ENCODE measurements at places on chromosomes 16 and 17.

DNA sequence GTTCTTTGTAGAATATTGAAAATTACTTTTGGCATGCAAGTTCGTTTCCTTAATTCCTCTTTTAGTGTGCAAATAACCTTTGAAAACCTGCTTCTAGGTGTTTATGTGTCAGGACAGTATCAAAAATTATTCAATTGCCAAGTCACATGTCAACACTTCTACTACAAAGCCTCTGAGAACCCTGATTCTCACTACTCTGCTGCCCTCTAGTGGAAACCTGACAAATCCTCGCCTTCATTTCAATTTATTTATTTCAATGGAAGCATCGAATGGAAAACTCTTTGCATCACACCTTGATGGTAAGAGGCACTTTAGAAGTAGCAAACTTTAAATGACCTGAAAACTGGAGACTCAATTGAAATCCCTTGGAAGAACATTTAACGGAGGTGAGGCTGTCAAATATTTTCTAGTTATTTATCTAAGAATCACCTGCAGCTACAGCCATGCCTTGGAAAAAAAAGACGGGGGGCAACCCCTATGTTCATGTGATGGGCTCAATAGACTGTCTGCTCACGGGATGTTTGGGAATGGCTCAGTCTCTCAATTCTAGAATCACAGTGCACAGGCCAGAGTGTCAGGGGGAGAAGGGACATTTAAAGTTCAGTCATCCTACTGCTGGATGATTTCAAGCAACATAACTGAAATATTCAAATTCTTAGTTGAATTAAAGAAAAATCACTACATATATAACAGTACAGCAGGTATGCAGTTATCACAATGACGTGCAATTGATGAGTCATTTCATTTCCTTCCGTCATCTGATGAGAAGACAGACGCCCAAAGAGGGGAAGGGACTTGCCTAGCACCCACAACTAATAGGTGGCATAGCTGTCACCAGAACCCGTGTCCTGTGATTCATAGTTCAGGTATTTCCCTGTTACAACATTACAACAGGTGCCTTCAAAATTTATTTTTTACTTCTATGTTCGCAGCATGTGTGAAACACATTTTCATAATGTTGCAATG lies 563.9 kb downstream of the TOX3 start:
- DNase-seq, result no peak

DNA sequence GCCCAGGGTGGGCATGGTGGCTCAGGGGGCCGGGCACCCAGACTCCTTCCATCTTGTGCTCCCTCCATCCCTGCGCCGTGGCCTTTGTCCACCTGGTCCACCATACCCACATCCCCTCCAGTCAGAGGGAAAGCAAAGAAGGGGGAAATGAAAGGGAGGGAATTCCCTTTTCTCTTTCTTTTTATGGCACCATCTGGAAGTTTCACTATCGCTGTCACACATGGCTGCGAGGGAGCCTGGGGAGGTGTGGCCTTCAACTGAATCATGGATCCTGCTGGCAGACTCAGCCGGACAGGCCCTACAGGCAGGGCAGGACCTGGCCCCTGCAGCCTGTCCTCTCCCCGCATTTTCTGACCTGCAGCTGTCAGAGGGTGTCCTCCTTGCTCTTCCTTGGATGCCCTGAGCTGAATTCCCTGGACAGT lies 6.2 kb downstream of the SLC12A3 start:
- no peak for DNase-seq

- no peak for DNase-seq
These were observed 6.5 kb downstream of the ITGA2B start for GRCh38 chr17:44382917-44383316.

- DNase-seq, result no peak
These were observed 16.6 kb upstream of the C16orf74 start for GRCh38 chr16:85767531-85767930.

- DNase-seq, result no peak
These were observed 21.4 kb downstream of the RPS6KB1 start for GRCh38 chr17:59914274-59914854.

- no peak for DNase-seq
These were observed 5.6 kb downstream of the SLC16A3 start for GRCh38 chr17:82234211-82235055.

DNA sequence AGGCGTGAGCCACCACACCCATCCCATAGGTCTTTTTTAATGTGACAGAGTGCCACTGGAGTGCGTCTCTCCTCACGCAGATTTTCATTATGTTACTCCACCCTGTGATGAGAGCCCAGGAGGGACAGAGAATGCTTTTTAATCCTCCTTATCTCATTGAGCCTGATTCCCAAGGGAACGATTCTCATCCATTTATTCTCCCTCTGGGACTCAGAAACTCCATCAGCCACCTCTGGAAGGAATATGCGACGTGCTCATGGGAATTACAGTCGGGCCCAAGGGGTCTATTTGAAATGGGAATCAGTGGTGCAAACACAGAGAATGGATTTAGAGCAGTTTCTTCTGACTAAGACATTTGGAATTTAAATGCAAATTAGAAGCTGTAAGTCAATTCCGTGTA lies 155.9 kb upstream of the HSBP1 start:
- DNase-seq, result no peak

GRCh38 chr16:86133847-86134375 lies 234.9 kb downstream of the IRF8 start:
- DNase-seq, result no peak

GRCh38 chr16:716200-716568 lies 1.3 kb downstream of the METRN start:
- DNase-seq, result no peak

DNA sequence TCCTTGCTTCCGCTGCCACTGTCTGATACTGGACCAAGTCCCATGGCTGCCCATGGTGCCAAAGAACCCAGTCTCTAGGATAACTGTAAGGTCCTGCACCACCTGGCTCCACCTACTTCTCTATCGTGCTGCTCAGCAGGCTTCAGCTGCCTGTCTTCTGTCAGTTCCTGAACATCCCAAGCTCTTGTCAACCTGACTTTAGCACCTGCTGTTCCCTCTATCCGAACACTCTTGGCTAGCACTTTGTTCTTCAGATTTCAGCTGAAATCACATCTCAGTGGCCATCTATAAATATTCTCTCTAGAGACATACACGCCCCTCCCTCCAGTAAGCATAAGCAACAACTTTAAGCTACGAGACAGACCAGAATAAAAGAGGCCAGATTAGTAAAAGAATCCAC lies 15.0 kb upstream of the TMEM101 start:
- DNase-seq, result no peak

DNA sequence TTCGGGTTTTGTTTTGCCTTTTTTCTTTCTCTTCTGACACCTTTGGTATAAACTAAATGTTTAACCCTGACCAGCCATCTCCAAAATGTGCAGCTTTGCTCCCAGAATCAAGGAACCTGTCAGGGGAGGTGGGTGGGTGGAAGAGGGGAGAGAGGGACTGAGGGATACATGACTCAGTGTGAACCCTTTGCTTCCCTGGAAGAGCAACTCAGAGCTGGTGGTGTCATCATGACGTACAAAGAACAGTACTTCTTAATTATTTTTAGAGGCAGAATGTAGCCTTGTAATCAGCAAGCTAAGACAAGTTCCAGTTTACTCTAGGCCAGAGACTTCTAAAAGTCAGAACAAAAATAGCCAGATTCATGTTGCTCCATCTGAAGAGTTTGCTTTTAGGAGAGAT lies 119.6 kb upstream of the HAS3 start:
- DNase-seq, result no peak

- DNase-seq, result no peak
These were observed 42.7 kb upstream of the SDK2 start for GRCh38 chr17:73686961-73687360.

GRCh38 chr16:10465821-10466220 lies 80.0 kb downstream of the ATF7IP2 start:
- no peak for DNase-seq

DNA sequence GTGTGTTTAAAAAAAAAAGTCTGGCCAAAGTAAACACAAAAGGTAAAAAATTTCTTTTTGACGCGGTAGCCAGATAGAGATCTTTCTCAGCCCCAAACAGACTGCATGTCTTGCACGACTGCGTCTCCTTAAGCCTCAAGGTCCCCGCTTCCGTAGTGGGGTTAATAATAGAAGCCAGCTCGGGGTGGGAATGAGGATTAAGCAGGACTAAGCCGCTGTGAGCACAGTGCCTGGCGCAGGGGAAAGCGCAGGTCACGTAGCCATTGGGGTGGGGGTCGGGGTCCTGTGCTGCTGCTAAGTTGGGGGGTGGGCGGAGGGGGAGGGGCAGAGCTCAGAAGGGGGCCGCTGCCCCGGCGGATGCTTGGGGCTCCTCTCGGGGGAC lies 521 bp downstream of the GGA2 start:
- DNase-seq, result peak; percentile 40

DNA sequence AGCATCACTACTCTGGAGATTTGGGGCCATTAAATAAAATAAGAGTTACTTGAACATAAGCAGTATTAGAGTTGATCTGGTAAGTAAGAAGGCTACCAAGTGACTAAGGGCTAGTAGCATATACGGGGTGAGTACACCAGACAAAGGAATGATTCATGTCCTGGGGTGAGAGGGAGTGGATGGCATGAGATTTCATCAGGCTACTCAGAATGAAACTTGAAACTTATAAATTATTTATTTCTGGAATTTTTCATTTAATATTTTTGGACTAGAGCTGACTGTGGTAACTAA lies 2.3 kb downstream of the SLFN5 start:
- no peak for DNase-seq

Measured in CD8-positive, alpha-beta T cell (primary cell).